ENCODE measurements at places on chromosomes 2 and 18.

- no peak for DNase-seq
Measured at GRCh38 chr2:8638327-8638726, 43.5 kb upstream of the ID2 start.

GRCh38 chr18:35397976-35398375 is 20.8 kb upstream of the ZNF396 start:
- DNase-seq, result no peak

DNA sequence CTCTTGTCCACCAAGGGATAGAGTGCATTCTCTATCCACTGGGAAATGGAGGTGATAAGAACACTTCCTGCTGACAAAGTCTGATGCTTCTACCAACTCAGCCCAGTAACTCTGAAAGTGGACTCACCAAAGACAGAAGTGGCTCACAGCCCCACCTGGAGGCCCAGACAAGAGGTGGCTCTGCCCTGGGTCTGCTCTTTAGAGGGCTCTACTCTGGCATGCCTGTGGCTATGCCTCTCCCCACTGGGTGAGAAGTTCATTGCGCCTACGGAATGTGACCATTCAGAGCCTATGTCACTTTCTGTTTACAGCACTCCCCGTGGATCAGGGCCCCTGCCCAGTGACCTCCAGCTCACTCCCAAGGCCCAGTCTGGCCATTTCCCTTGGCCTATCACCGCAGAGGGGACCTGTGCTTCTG is 13.5 kb upstream of the XDH start:
- DNase-seq, result no peak

GRCh38 chr2:9168821-9169221 is 37.8 kb upstream of the ASAP2 start:
- peak; percentile 70 for DNase-seq

- DNase-seq, result no peak
Measured at GRCh38 chr2:142682528-142682927, 194.9 kb upstream of the KYNU start.

DNA sequence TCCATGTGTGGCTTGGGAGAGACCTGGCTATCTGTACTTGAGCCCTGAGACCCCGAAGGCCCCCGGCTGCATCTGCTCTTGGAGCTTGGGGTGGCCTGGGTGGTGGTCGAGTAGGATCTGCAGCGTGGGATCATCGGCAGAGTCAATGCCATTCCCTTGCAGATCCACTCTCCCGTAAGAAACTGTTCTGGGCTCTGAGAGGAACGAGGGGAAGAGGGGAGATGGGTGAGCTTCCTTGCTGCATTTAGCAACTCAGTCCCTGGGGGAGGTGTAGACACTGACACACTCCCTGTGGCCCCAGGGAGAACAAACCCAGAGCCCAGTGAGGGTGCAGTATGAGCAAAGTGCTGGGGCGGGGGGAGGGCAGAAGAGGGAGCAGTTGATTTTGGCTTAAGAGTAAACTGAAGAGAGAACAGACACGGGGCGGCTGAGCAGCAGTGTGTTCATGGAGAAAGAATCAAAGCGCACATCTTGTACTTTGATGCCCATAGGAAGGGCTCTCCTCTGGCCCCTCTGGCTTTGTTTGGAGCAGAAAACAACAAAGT is 8.5 kb downstream of the GREB1 start:
- DNase-seq, result no peak

GRCh38 chr18:45122506-45122905 is 441.8 kb downstream of the SETBP1 start:
- no peak for DNase-seq

GRCh38 chr18:42183746-42184145 is 228.7 kb downstream of the PIK3C3 start:
- peak; percentile 77 for DNase-seq

GRCh38 chr18:23929362-23929930 is 85.1 kb upstream of the TTC39C start:
- DNase-seq, result no peak

DNA sequence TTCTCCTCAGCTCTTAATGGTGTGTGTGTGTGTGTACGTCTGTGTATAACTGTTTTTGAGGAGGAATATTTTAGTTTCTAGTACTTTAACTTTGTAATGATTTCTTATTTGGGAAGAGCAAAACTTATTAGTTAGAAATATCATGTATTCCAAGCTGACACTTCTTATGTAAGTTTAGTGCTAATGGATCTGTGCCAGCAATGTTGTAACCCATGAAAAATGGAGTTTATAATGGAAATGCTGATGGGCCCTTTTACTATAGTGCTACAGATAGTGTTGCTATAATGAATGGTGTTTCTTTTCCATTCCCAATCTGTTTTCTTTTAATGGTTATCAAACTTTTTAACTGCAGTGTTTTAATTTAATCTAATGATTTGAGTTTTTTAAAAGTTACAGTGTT is 49.8 kb upstream of the OTX1 start:
- DNase-seq, result no peak

- DNase-seq, result no peak
Measured at GRCh38 chr2:236338495-236339184, 74.4 kb upstream of the ASB18 start.

DNA sequence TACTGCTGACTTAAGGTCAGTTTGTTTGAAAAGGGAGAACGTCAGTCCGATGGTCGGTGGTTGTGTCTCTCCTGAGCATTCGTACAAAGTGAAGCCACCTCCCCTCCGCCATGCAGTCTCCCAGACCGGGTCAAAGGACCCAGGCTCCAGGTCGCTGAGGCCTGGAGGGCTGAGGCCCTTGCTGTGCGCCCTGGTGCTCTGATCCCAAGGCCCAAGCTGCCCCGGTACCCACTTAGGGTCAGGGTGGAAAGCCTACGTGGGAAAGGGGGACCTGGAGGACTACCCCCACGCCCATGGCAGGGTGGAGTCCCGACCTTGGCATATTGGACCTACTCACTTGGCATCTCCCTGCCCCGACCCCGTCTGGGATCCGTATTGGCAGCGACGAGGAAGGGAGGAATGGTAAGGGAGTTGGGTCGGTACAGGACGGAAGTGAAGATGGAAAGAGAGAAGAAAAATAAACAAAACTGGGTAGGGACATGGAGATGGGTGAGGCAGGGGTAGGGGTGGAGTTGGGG is 8.0 kb upstream of the SIX3 start:
- DNase-seq, result no peak
